ENCODE measurements at places on chromosomes 3 and 15.
A peak's percentile ranks its signal among the peaks of the same experiment; 100 is the strongest.

GRCh38 chr3:97778152-97778551 lies 13.6 kb downstream of the ARL6 start:
- DNase-seq, result no peak

DNA sequence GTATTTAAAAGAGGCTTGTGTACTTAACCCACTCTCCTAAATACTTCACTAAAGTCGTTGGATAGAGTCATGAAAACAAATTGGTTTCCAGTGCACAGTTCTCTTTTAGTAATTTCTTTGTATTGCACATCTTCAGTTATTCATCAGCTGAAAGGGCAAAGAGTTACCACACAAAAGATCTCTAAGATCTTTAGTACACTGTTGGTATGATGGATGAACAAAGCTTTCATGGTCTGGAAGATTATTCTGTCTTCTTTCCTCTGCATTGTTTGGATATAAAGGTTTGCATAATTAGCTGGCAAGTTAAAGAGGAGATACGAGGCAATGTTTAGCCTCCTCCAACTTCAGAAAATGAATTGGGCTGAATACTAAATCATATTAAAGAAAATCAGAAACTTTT lies 40.5 kb downstream of the BCHE start:
- DNase-seq, result no peak

- DNase-seq, result no peak
Measured at GRCh38 chr15:100994597-100995446, 75.7 kb downstream of the LRRK1 start.

DNA sequence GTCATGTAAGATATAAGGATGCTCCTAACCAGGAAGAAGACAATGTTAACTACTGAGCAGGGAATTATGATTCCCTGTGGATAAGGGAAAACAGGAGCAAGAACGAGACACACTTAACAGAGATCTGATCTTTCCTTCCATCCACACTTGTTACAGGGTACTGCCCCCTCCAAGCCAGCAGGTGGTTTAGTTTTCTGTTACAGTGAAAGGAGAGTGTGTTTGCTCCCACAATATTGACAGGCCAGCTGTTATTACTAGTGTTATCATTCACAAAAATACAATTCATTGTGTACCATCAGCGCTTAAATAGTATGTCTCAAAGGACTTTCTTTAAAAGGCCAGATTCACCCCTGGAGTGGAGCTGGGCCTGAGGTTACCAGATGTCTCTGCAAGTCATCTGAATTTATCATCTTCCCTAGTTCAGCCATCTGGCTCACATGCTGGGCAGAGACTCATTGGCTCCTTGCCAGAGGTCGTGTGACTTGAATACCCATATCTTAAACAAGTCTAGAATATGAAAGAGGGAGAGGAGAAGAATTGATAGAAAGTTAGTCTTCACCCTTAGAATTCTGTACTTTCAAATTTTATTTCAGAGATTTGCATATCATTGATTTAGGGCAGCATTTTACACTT lies 16.8 kb upstream of the FMN1 start:
- no peak for DNase-seq

DNA sequence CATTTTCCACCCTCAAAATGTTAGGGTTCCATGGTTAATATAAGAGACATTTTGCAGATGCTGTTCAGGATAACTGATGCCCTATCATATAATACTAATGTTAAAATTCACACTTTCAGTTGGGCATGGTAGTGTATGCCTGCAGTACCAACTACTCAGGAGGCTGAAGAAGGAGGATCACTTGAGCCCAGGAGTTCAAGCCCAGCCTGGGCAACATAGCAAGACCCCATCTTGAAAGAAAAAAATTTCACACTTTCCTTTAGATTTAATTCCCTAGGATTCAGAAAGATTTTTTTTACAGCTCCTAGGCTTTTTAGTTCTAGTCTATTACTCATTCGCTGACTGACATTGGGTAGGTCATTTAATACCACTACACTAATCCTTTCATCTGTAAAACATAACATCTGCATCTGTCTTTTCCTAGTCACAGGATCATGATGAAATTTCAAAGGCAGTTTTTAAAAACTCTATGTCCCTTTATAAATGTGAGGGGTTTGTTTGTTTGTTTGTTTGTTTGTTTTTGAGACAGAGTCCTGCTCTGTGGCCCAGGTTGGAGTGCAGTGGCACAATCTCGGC lies 103.7 kb downstream of the MYO5A start:
- no peak for DNase-seq

DNA sequence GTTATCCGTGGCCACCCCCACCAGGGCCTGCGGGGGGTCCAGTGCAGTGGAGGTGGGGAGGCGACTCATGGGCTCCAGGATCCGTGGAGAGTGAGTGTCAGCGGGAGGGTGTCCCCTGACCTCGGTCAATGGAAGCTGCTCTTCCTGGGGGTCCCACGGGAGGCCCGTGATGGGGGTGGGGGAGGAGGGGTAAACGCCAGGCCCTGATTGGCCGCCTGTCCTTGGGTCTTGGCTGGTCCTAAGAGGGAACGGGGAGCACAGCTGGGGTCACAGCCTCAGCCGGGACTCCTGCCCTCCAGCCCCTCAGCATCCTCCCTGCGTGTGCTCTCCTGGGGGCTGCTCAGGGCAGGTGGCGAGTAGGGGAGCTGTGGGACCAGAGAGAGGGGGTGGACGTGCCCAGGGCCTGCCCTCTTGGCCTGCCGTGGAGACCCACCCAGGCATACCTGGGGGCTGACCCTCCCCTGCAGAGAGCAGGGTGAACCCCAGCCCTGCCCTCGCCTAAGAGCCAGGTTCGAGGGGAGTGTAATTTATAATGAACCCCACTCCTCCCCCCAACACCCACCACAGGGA lies 184.6 kb downstream of the GOLGA6L6 start:
- no peak for DNase-seq

DNA sequence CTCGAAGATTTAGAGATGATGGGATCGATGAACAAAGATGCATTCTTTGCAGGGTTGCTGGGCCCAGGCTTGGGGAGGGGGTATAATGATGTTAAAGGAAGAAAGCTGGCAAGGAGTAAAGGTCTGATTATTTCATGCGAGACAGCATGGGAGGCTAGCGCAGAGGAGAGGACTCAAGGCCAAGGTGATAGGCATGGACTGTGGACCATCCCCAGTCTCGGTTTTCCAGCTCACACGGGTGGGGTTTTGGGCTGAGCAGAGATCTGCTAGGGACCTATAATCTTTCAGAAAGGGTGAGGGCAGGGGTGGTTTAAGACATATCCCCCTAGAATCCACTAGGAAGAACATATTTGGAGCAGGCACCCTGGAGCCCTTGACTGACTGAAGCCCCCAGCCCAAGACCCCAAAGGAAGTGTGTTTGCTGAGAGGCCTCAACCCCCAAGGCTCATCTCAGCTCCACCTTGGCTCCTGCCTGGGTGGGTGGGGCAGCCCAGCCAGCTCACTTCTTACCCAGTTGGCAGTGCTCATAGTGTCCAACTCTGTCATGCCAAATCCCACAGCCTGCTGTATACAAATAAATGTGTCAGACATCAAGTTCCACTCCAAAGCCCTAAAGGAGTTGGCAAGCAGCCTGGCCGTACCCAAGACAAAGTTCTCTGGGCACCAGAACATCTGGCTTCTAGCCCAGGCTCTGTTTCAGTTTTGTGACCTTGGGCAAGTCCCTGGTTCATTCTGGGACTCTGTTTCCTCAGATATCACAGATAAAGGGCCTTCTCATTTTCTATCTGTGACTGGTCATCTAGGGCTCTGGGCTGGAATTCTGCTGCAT lies 17.9 kb downstream of the ACSBG1 start:
- peak; percentile 35 for DNase-seq
